Sigmoid colon (tissue), 7 donors: ENCODE measurements at places on chromosomes 2 and 18.

DNA sequence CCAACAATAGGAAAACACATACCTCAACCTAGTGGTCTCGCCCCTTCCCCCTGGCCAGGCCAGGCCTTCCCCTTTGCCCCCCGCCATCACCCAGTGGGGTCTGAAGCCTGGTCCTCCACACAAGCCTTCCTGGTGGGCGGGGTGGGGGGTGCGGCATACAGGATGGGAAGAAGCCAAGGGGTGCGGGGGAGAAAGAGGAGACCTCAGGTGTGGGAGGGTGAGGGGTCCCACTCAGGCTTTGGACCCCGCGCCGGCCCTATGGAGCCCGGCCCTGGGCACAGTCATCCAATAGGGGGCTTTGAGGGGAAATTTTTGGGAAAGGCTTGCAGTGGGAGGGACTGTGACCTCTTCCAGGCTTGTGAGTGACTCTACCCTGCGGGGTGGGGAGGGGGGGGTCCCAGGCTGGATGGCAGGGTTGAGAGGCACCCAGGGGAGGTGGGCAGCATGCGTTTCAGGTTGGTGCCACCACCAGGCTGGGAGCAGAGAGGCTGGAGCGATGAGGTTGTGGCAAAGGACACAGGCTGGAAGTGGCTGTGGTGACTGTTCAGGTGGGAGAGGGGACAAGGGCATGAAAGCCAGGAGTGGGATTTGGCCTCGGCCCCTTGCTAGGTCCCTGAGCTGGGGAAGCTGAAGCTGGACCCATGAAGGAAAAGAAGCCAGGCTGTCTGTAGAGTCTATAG, 1.3 kb downstream of the SLC66A3 start:
- no peak for DNase-seq

DNA sequence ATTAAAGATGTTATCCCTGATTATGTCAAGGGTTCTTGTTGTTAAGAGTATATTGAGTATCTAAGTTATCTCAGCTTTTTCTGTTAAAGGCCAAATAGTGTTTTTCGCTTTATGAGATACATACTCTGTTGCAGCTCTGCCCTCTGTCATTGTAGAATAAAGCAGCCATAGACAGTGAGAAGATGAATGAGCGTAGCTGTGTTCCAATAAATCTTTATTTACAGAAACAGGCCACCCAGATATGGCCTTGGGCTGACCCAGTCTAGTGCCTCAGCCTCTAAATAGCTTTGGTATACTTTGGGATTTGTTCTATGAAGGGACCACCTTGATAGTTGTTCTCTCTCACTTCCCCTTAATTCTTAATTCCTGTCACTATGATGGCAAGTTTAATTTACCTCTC, 72.8 kb upstream of the EML6 start:
- DNase-seq: no peak

DNA sequence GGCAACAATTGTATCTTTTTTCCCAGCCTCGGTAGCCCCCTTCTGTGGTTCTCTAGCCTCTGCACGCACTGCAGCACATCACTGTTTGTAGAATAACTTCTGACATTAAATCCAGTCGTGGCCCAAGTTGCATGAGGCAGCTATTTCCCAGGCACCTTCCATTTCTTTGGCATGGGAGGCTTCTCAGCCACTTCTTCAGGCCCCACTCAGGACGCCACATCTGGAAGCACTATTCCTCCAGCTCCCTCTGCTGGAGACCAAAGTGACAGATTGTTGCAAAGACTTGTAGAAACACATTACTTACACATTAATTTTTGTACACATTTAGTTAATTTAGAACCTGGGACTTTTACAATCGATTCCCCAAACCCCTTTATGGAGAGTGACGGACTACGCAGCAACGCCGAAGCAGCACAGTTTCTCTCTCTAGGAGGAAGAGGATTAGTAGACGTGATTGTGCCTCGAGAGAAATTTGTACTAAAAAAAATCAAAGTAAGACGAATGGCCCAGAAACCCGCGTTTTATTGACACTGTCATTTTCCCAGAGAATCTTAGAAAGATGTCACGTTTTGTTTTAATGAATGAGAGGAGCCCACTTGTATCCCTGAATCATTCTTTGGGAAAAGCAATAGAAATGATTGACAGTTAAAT, 57.8 kb upstream of the RGPD5 start:
- peak; percentile 80 for DNase-seq

DNA sequence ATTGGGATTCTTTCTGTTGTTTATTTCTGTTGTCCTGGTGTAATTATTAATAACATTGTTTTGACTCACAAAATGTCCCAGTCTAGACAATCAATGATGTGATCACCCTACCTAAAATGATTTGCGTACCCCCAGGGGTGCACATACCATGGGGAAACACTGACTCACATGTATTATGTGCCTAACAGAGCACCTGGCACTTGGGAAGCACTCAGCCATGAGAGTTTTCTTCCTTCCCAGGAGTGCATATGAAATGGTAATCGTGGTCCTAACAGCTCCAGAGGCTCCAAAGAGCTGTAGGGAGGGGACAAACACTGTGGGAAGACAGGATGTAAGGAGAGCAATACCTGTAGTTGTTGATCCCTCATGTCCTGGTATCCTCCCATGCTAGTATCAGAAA, 187.8 kb upstream of the ERBB4 start:
- no peak for DNase-seq

GRCh38 chr18:76514573-76514972, 19.5 kb upstream of the ZNF516 start:
- DNase-seq: no peak

- no peak for DNase-seq
Observed at GRCh38 chr2:8684540-8684877, 2.7 kb downstream of the ID2 start.

- no peak for DNase-seq
Observed at GRCh38 chr2:139077099-139077737, 297.0 kb upstream of the NXPH2 start.

GRCh38 chr2:121567957-121568409, 37.3 kb downstream of the RNU4ATAC start:
- DNase-seq: no peak

DNA sequence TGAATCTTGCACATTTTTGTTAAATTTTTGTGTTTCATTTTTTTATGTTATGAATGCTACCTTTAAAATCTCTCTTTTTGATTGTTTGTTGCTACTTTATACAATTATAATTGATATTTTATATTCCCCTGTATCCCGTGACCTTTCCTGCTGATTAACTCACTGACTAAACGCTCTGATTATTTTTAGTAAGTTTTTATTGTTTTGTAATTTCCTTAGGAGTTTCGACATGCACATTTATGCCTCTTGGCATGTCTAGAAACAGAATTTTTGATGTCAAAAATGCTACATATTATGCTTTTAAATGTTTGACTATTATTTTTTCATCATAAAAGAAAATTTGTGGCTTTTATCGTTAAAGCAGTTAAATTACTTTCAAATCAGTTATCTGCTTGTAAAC, 1131.6 kb upstream of the TMEFF2 start:
- no peak for DNase-seq

DNA sequence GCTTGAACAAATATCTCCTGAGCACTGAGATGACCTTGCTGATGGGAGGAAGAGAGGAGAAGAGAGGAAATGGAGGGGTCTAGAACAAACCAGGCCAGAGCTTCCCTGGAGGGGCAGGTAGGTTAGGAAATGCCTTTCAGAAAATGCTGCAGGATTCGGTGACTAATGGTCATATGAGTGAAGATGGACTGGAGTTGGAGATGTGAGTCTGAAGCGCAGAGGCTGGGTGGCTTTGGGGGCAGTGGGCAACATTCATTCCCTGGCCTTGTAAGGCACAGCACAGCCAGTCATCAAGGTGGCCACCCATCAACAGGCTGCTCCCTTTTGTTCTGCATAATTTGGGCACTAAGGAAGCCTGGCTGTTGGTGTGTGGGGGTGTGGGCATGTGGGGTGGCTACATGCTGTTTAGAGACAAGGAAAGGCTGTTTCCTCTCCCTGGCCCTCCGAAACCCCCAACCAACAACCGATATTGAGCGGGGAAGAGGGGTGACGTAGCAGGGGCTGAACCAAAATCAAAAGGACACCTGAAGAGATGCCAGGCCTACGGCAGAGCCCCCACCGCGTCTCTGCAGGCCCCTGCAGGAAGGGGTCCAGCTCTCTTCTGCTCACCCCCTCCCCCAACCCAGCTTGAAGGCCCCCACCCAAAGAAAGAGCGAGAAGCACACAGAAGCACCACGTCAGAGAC, 1.5 kb downstream of the SLC30A3 start:
- no peak for DNase-seq

GRCh38 chr2:71460056-71460455, 6.7 kb downstream of the DYSF start:
- DNase-seq: no peak

- no peak for DNase-seq
Observed at GRCh38 chr2:120964819-120965218, 229.2 kb downstream of the GLI2 start.

DNA sequence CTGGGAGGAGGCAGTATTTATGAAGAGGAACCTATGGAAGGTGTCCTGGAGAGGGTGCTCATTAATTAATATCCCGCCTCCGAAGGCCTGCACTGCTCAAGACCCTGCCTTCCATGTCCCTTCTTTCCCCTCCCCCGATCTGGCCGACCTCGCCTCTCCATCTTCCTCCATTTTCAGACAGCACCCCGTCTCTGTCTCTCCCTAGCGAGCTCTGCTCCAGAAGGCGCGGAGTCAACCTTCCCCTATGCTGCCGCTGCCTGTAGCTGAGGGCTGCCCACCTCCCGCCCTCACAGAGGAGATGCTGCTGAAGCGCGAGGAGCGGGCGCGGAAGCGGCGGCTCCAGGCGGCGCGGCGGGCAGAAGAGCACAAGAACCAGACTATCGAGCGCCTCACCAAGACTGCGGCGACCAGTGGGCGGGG, 1.1 kb upstream of the WBP1 start:
- DNase-seq: no peak

DNA sequence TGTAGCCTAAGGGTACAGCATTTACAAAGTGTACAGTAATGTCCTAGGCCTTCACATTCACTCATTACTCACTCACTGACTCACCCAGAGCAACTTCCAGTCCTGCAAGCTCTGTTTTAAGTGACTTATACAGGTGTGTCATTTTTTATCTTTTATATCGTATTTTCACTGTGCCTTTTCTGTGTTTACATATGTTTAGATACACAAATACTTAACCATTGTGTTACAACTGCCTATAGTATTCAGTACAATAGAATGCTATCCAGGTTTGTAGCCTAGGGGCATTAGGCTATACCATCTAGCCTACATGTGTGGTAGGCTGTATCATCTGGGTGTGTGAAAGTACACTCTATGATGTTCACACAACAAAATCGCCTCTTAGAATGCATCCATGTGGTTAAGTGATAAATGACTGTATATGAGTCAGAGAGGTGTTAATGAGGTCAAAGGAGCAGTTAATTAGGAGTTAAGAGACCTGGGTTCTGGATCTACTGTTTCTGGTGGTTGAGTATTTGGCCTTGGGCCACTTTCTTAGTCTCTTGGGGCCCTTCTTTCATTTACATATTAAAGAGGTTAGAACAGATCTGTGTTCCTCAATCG, 149.1 kb downstream of the GREB1L start:
- DNase-seq: no peak

DNA sequence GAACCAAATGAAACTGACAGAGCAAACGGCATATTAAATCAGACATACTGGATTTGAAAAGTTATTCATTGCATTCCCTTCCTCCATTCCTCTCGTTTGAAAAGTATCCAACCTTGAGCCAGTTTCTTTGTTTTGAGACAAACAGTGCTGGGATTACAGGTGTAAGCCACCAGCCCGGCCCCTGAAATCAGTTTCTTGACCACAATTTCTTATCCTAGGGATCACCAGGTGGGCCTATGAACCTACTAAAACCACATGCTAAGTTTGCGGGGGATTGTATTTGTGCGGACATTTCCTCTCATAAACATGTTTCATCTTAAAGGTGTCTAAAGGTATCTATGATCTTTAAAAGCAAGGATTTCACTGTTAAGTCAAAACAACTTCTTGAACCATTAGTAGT, 11.6 kb downstream of the PTPN2 start:
- no peak for DNase-seq

GRCh38 chr2:234686088-234686890, 189.4 kb upstream of the ARL4C start:
- DNase-seq: no peak

DNA sequence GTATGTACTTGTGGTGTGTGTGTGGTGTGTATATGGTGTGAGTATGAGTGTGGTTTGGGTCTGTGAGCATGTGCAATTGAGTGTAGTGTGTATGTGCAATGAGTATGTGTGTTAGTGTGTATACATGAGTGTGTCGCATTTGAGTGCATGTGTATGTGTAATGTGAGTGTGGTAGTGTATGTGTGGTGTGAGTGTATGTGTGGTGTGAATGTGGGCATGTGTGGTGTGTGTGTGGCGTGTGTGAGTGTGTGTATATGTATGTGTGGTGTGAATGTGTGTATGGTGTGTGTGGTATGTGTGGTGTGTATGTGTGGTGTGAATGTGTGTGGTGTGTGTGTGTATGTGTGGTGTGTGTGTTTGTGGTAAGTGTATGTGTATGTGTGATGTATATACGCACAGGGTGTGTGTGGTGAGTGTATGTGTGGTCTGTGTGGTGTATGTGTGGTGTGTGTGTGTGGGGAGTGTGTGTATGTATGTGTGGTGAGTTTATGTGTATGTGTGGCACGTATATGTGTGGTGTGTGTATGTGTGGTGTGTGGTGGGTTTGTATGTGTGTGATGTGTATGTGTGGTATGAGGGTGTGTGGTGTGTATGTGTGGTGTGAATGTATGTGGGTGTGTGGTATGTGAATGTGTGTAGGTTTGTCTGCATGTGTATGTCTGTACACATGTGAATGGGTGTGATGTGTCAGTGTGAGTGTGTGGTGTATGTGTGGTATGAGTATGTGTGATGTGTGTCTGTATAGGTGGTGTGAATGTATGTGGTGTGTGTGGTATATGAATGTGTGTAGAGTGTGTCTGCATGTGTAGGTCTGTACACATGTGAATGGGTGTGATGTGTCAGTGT, 123.4 kb downstream of the DOCK10 start:
- no peak for DNase-seq

DNA sequence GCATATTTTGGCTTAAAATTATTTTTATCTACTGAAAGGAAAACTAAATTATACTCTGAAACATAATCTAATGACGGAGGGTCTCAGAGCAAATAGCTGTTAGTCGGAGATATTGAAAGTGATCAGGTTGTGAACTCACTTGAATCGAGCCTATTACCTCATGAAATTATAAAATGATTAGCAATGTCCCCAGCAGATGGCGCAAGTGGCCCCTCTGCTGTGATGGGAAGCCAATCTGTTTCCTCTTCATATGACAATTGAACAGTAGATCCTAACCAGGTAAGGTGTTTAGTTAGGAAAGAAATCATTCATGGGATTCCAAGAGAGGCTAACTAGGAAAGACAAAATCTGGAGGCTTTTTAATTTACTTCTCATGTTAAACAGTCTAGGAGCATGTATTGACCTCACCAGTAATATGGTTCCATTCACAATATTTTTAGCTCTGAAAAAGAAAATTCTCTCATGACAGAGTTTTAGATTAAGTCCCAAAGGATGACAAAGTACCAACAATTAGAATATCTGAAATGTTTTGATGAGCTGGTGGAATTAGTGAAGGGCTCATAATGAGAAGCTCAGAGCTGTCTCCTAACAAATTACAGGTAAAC, 29.9 kb upstream of the MPPE1 start:
- DNase-seq: peak; percentile 84

GRCh38 chr2:222268311-222268990, 30.3 kb downstream of the PAX3 start:
- no peak for DNase-seq

- DNase-seq: no peak
Observed at GRCh38 chr2:207356567-207356966, 173.2 kb upstream of the CREB1 start.
